IMR-90 (cell line): ENCODE measurements at places on chromosomes 4 and X. TPM values are rescaled to one million over a fixed set of nuclear protein-coding genes. Genes with fewer than 3 reads are reported as not detected.

The CDKL5 gene
- total RNA-seq = 8.1 and 9.7 TPM in 2 replicates

The VCX3A gene
- not detected in 2 replicates for total RNA-seq

The RTL3 gene
- 0.83 and 1.1 TPM in 2 replicates for total RNA-seq

The GAGE1 gene
- not detected in 2 replicates for total RNA-seq

The RELL1 gene
- total RNA-seq = 39.6 and 53.6 TPM in 2 replicates

The SPANXB1 gene
- total RNA-seq = not detected in 2 replicates

The HTRA3 gene
- 1.1 and 1.3 TPM in 2 replicates for total RNA-seq

The EDNRA gene
- total RNA-seq = 6.5 and 7.8 TPM in 2 replicates

The RS1 gene
- total RNA-seq = not detected in 2 replicates

The PLK4 gene
- total RNA-seq = 15.1 and 16.1 TPM in 2 replicates

The FMR1NB gene
- total RNA-seq = not detected in 2 replicates

The ZAR1 gene
- total RNA-seq = not detected in 2 replicates

The CNKSR2 gene
- total RNA-seq = 0.56 and 0.90 TPM in 2 replicates

The GRSF1 gene
- 67.7 and 107 TPM in 2 replicates for total RNA-seq

The MAP3K15 gene
- under 0.01 TPM in 2 replicates for total RNA-seq

The IL1RAPL2 gene
- 0.28 TPM in 1 of 2 replicates, not detected in the other for total RNA-seq

The TRPC5OS gene
- not detected in 2 replicates for total RNA-seq

The IL2 gene
- not detected in 2 replicates for total RNA-seq
